ENCODE measurements at places on chromosomes 2 and 18.

DNA sequence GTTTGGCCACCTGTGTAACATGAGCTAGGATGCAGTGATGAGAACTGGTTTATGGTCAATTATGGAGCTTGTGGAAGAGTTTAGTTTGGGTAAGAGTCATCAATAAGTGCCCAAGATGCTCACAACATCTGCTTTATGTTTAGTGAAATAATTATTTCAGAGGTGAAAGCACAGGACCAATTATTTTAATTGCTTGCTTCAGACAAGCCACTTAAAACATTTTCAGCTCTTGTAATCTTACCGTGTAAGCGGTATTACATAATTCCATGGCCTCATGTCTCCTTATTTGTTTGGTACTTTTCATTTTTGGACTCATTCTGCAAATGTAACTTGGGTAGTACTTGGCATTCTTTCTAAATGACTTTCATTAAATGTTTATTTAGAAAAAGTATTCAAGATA, 5.4 kb downstream of the B3GNT2 start:
- no peak for DNase-seq

GRCh38 chr2:197560146-197560665, 44.3 kb downstream of the MOB4 start:
- DNase-seq: no peak

GRCh38 chr2:29295845-29296244, 180.6 kb downstream of the CLIP4 start:
- no peak for DNase-seq

GRCh38 chr18:48398074-48398473, 11.1 kb downstream of the ZBTB7C start:
- no peak for DNase-seq

GRCh38 chr2:47346107-47346506, 56.8 kb upstream of the MSH2 start:
- no peak for DNase-seq

DNA sequence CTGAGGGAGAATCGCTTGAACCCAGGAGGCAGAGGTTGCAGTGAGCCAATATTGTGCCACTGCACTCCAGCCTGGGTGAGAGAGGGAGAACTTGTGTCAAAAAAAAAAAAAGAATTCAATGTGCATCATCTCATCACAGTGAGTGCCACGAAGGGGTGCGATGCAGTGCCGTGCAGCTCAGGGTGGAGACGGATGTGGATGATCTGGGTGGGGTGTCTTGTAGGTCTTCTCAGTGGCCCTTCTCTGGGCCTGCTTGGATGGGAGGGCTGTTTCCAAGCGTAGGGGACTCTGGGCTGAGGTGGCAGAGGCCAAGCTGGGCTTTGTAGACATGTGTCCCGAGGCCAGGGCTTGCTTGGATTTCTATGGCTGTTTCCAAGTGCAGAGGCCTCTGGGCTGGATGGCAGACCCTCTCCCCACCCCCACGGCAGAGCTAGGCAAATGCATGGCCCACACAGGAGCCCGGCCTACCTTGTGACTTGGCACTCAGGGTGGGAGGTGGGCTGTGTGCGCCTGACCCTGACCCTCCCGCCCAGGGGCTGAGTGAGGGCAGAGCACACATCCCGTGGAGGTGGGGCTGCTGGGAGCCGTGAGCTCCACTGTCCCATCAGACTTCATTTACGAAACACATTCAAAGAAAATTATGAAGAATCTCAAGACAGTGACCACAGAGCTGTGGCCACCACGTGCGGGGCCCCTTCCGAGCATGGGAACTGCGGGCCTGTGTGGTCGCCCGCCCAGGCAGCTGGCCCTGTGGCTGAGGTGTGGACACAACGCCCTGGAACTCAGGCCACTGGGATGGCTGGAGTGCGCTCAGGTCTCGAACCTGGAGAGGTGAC, 76.4 kb downstream of the ASB1 start:
- DNase-seq: no peak
